Articular chondrocyte of knee joint (primary cell): ENCODE measurements at places on chromosomes 6 and 20. TPM values are rescaled to one million over a fixed set of nuclear protein-coding genes. Genes with fewer than 3 reads are reported as not detected.

The PGC gene
- total RNA-seq, result not detected in 2 replicates

The SEL1L2 gene
- total RNA-seq, result not detected in 2 replicates

The C4A gene
- 4.0 and 8.2 TPM in 2 replicates for total RNA-seq

The CDH26 gene
- total RNA-seq, result 0.26 and 0.32 TPM in 2 replicates

The COL20A1 gene
- total RNA-seq, result not detected in 2 replicates

The MUC22 gene
- total RNA-seq, result not detected in 2 replicates

The BCAS4 gene
- total RNA-seq, result 5.5 and 7.2 TPM in 2 replicates

The PPP1R14C gene
- 11.8 and 13.9 TPM in 2 replicates for total RNA-seq

The GLYATL3 gene
- total RNA-seq, result not detected in 2 replicates

The TTLL9 gene
- total RNA-seq, result 0.11 and 0.26 TPM in 2 replicates

The OR12D2 gene
- total RNA-seq, result not detected in 2 replicates

The OXT gene
- total RNA-seq, result not detected in 2 replicates

The SPATS1 gene
- 0.13 TPM in 1 of 2 replicates, not detected in the other for total RNA-seq

The PI16 gene
- total RNA-seq, result under 0.01 and 0.52 TPM in 2 replicates

The CDSN gene
- total RNA-seq, result not detected in 2 replicates

The PHIP gene
- 30.4 and 35.1 TPM in 2 replicates for total RNA-seq

The KCNS1 gene
- not detected in 2 replicates for total RNA-seq

The BTN3A1 gene
- total RNA-seq, result 21.7 and 33.5 TPM in 2 replicates

The TGM2 gene
- total RNA-seq, result 19.2 and 60.4 TPM in 2 replicates

The SYNDIG1 gene
- total RNA-seq, result 0.86 and 1.2 TPM in 2 replicates

The SLC17A3 gene
- not detected in 2 replicates for total RNA-seq

The TP53RK gene
- 14.7 and 14.8 TPM in 2 replicates for total RNA-seq

The HLA-DOB gene
- 0.32 TPM in 1 of 2 replicates, not detected in the other for total RNA-seq

The HFE gene
- total RNA-seq, result 15.4 and 20.3 TPM in 2 replicates

The SIRPB1 gene
- not detected in 2 replicates for total RNA-seq

The VWA7 gene
- total RNA-seq, result 1.0 and 1.9 TPM in 2 replicates

The CLPSL1 gene
- total RNA-seq, result not detected in 2 replicates

The CLDN20 gene
- not detected in 2 replicates for total RNA-seq

The BMP2 gene
- total RNA-seq, result 11.6 and 16.3 TPM in 2 replicates

The SLC22A16 gene
- not detected in 2 replicates for total RNA-seq

The CAPN11 gene
- not detected in 2 replicates for total RNA-seq

The MCHR2 gene
- total RNA-seq, result not detected in 2 replicates

The E2F3 gene
- 7.4 and 9.1 TPM in 2 replicates for total RNA-seq

The ECT2L gene
- total RNA-seq, result under 0.01 and 0.11 TPM in 2 replicates

The PRL gene
- total RNA-seq, result 0.11 TPM in 1 of 2 replicates, not detected in the other

The AURKA gene
- 17.6 and 26.7 TPM in 2 replicates for total RNA-seq

The TAF8 gene
- total RNA-seq, result 13.3 and 15.0 TPM in 2 replicates

The CLPSL2 gene
- total RNA-seq, result not detected in 2 replicates

The TPD52L2 gene
- total RNA-seq, result 154 and 159 TPM in 2 replicates

The ADGRF4 gene
- total RNA-seq, result under 0.01 TPM in 1 of 2 replicates, not detected in the other

The LY6G6C gene
- not detected in 2 replicates for total RNA-seq

The TMC2 gene
- not detected in 2 replicates for total RNA-seq

The SMLR1 gene
- not detected in 2 replicates for total RNA-seq

The SYTL3 gene
- 1.9 and 2.2 TPM in 2 replicates for total RNA-seq

The RSPO3 gene
- 17.8 and 19.3 TPM in 2 replicates for total RNA-seq

The OPRL1 gene
- total RNA-seq, result 0.52 and 0.86 TPM in 2 replicates

The NFYA gene
- 12.3 and 14.5 TPM in 2 replicates for total RNA-seq

The SLC16A10 gene
- total RNA-seq, result 0.22 and 1.4 TPM in 2 replicates

The CALHM5 gene
- 3.1 and 4.2 TPM in 2 replicates for total RNA-seq
